T-helper 9 cell (primary cell): ENCODE measurements at places on chromosomes 4 and X.

DNA sequence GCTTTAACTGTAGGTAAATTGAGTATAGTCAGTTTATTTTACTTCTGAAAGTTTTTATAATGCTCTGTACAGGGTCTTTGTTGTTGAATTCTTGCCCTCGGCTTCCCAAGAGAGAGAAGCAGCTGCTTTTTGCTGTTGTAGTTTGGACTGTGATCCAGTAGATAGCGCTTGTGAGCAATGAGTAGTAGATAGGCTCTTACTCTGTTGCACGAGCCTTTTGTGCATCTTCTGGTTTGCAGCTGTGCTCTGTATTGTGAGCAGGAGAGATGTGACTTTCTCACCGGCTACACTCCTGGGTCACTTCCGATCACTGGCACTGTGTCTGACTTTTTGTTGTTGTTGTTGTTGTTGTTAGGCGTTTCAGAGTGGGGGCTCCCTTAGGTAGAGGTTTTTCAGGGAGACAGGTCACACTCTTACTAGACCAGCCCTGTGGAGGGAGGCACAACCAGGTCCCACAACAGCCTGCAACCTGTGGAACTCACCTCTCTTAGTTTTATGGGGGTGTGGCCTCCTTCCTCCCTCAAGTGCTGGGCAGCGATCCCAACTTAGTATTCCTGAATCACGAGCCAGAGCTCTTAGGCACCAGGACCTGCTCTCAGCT, 822.1 kb upstream of the GALNTL6 start:
- DNase-seq = no peak

DNA sequence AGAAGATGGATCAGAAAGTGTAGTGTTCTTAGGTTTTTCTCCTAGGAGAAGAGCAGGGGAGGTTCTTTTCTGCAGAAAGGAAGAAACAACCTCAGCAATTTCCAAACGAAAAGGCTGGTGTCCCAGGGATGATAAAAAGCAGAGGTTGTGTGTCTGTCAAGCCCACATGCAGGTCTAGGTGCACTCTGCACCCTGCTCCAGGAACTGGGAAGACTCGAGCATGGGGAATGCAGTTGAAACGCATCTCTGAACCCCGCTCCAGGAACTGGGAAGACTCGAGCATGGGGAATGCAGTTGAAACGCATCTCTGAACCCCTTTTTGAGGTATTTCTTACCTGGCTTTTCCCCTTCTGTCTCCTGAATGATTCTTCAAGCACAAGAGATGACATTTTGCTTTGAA, 171.2 kb downstream of the LDB2 start:
- DNase-seq = no peak

GRCh38 chr4:88697141-88697540, 488 bp downstream of the NAP1L5 start:
- DNase-seq = no peak

GRCh38 chr4:174156239-174156826, 127.1 kb downstream of the FBXO8 start:
- DNase-seq = no peak

GRCh38 chr4:186104114-186104889, at the start of gene FAM149A:
Gene FAM149A, plus strand, starts transcription at chr4:186104704.
- peak; percentile 19 for DNase-seq

DNA sequence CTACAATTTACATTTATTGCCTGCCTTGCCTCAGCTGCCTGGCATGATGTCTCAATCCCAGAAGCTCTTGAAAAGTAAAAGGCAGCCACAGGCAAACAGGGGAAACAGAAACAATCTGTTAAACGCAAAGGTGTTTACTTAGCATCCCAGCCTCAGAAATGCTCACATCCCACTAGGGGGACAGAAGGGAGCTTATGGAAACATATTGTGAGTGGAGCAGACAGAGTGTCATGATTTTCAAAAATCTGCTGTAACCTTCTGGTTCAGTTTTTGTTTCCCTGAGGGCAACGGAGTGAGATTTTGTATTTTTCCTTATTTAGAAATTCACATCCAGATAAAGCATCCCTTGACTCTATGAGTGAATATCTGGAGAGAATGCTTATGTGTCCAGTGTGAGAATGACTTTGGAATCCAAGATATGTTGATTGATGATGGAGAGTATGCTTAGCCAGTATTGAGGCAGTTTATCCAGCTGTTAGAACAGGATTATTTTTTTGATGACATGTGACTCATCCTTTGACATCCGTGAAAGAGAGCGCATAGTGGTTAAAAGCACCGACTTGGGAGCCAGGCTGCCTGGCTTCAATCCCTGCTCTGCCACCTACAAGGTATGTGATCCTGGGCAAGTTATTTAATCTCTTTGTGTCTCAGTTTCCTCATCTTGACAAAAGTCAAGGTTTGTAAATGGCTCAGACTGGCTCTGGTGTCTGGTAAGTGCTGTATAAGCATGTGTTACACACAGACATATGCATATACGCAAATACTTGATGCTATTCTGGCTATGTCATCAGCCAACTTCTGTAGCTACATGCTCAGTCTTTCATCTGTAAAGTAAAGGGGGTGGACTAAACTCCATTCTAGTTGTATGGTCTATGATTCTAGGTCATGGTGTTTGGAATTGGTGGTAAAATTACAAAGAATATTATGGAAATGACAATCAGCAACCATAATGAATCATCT, 381.2 kb downstream of the RAPGEF2 start:
- no peak for DNase-seq

- DNase-seq = no peak
Measured at GRCh38 chr4:47817275-47817674, 20.6 kb downstream of the CORIN start.

DNA sequence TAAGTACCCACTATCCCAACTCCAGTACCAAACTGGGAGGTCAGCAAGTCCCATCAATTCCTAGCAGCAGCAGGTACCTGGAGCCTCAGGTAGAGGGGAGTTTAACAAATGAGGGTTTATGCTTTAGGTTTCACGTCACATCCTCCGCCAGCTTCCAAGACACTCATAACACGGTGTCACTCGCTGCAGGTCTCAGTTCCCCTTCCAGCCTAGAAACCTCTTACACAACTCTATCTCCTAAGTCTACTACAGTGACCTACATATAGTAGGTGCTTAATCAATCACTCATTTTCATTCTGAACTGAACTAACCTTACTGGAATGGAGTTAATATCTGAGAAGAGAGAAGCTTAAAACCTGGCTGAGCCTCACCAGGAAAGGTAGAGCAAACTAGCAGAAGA, 96.0 kb downstream of the EFHC2 start:
- no peak for DNase-seq

- DNase-seq = no peak
Measured at GRCh38 chrX:19097553-19098283, 24.6 kb downstream of the ADGRG2 start.

GRCh38 chr4:40661803-40662202, 32.1 kb upstream of the RBM47 start:
- no peak for DNase-seq

GRCh38 chrX:95919605-95920004, 765.0 kb upstream of the DIAPH2 start:
- no peak for DNase-seq

DNA sequence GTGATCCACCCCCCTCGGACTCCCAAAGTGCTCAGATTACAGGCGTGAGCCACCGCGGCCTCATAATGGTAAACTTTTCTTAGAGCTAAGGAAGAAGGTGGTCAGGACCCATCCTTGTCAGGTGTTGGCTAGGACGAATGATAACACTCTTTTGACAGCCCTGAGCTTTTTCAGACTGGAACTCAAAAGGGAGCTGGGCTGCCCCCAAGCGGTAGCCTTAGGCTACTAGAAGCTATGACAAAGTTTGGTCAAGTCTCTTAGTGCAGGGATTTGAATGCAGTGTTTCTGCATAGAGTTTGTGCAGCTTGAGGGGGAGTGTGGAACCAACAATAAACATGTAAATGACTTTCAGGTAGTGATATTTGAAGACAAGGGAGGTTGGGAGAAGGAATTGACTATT, 11.8 kb upstream of the HSD17B10 start:
- peak; percentile 21 for DNase-seq

DNA sequence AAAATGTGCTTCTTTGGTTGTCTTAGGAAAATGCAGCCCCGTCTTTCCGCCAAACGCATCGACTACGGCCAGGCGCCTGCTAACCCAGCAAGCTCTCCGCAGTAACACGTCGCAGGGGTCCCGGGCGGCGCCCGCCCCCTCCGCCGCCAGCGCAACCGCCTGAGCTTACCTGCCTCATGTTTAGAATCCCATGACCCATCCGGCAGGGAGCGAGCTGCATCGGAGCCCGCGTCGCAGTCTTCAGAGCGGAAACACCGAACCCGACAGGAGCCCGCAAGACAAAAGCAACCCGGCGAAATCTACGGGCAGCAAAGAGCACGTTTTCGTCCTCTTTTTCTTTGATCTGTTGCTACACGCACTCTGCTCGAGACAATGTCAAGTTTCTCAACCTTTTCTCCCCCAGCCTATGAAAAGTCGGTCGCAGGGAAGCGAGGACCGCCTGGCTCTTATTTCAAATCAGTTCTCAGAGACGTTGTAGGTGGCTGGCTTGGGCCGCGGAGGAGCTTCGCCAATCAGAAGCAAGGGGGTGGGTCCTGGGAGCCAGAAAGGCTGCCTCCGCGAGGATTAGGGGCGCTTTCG, at the start of gene MID1:
Gene MID1 (minus strand): TSS at position 465 of the 579 bp plus-strand sequence. CDS start 53,038 bp downstream, outside the sequence.
- no peak for DNase-seq

GRCh38 chrX:108216919-108217571, 125.5 kb downstream of the ATG4A start:
- no peak for DNase-seq

- DNase-seq = no peak
Measured at GRCh38 chrX:137749246-137749645, 183.3 kb downstream of the ZIC3 start.

DNA sequence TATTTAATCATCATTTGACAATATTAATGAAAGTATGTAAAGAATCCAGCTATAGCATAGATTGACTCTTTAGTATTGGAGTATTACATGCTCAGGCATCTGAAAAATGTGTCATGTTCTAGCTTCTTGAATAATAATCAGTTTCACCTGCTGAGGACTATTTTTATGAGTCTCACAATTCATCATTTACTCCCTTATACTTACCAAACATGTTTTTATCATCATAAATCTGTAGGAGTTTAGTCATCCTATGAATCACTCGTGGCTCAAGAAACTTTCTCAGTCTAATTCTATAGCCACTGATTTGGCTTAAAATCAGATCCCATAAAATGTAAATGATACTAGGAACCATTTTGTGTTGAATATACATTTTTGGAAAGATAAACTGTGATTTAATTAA, 1616.1 kb downstream of the C4orf33 start:
- DNase-seq = no peak

GRCh38 chr4:124594945-124595344, 117.6 kb downstream of the ANKRD50 start:
- DNase-seq = no peak

GRCh38 chrX:136694431-136695087, 46.6 kb downstream of the CD40LG start:
- DNase-seq = no peak

DNA sequence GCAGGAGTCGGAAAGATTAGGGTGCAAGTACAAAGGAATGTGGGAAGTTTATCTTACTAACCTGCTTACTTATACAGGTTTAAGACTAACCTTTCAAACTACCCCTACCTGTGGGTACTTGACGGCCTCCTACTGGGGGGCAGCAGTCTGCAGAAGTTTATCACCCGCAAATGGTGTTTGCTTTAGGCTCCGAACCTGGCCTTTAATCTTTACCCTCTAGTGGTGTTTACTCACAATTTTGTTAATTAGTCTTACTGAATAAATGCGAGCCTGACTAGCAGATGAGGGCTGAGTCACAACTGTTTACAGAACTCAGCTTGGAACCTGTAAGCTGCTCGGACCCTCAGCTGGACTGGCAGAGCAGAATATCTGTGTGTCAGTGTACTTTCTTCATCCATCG, 204.2 kb upstream of the GPRIN3 start:
- no peak for DNase-seq
